T-cell (primary cell): ENCODE measurements at places on chromosomes 4 and X. TPM values are rescaled to one million over a fixed set of nuclear protein-coding genes. Genes with fewer than 3 reads are reported as not detected.
A peak's percentile ranks its signal among the peaks of the same experiment; 100 is the strongest.

Gene DDX53
- total RNA-seq: not detected

- H3K4me1 ChIP-seq: peaks cover 4% of the 10 kb centered on the region
- peaks cover 21% of the 10 kb centered on the region for H3K36me3 ChIP-seq
- no peaks in the 10 kb centered on the region for H3K27me3 ChIP-seq
- H3K4me3 ChIP-seq: no peak overlapping the region
Measured at GRCh38 chr4:3085948-3086670, 11.6 kb downstream of the HTT start.

GRCh38 chr4:78939667-78940008 lies 400 bp upstream of the PAQR3 start:
- no peak for DNase-seq
- no peak overlapping the region for H3K27ac ChIP-seq
- no peaks in the 10 kb centered on the region for H3K27me3 ChIP-seq
- peak overlapping the region; percentile 87 for H3K4me3 ChIP-seq
- no peaks in the 10 kb centered on the region for H3K36me3 ChIP-seq

- no peaks in the 10 kb centered on the region for H3K36me3 ChIP-seq
- H3K27me3 ChIP-seq: no peaks in the 10 kb centered on the region
- DNase-seq: no peak
- peaks cover 7% of the 10 kb centered on the region for H3K4me1 ChIP-seq
- peak overlapping the region; percentile 92 for H3K4me3 ChIP-seq
- peak overlapping the region; percentile 87 for H3K27ac ChIP-seq
Measured at GRCh38 chrX:52262195-52262546, 77.5 kb downstream of the MAGED4 start.

DNA sequence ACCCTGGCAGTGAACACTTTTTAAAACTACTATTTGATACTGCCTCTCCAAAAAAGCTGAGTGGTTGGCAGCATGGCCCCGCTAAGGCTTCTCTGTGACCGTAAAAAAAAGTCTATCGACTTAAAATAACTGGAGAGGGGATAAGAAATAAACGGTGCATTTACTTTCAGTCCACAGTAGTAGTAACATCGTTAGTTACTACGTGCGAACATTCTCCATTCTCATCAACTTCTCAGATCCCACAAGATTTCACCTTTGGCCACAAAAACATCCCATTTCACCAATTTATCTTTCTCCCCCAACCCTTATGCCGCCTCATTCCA lies 524 bp upstream of the EXOSC9 start:
- peak overlapping the region; percentile 93 for H3K27ac ChIP-seq
- DNase-seq: no peak
- H3K27me3 ChIP-seq: no peaks in the 10 kb centered on the region
- peak overlapping the region; percentile 100 for H3K4me3 ChIP-seq
- H3K36me3 ChIP-seq: peaks cover 27% of the 10 kb centered on the region

- H3K36me3 ChIP-seq: no peaks in the 10 kb centered on the region
- no peaks in the 10 kb centered on the region for H3K27me3 ChIP-seq
- H3K4me1 ChIP-seq: no peaks in the 10 kb centered on the region
- no peak overlapping the region for H3K27ac ChIP-seq
Measured at GRCh38 chrX:54089191-54089590, 44.9 kb upstream of the PHF8 start.

DNA sequence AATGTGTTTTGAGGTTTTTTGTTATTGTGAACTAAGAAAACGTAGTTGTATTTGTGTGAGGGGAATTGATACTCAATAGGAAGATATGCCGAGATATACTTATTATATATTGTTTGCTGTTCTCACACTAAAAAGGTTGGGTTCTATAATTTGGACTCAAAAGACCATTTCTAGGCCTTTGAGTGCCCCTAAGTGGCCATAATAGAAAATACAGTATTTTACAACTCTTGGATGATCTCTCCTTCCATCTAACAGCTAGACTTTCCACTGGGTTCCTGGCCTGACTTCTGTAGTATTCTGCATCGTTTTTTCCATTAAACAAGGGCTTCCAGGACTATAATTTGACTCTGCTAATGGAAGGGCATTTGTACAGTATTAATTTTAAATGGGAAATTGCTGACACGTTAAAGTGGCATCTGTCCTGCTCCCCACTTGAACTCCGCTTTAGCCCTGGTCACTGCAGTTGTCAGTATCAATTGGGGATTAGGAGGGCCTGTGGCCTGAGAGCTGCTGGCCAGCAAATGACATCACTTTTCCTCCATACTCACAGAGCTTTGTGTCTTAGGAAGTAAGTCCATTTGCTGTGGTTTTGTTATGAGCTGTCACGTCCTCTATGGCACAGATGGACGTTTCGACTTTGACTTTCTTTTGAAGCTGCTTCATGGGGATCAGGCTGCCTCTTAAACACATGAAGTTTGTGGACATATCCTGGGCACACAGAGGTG lies 176.9 kb downstream of the SLIT2 start:
- no peak overlapping the region for H3K4me3 ChIP-seq
- no peak overlapping the region for H3K27ac ChIP-seq
- no peaks in the 10 kb centered on the region for H3K27me3 ChIP-seq
- H3K4me1 ChIP-seq: no peaks in the 10 kb centered on the region
- no peaks in the 10 kb centered on the region for H3K36me3 ChIP-seq
- no peak for DNase-seq

DNA sequence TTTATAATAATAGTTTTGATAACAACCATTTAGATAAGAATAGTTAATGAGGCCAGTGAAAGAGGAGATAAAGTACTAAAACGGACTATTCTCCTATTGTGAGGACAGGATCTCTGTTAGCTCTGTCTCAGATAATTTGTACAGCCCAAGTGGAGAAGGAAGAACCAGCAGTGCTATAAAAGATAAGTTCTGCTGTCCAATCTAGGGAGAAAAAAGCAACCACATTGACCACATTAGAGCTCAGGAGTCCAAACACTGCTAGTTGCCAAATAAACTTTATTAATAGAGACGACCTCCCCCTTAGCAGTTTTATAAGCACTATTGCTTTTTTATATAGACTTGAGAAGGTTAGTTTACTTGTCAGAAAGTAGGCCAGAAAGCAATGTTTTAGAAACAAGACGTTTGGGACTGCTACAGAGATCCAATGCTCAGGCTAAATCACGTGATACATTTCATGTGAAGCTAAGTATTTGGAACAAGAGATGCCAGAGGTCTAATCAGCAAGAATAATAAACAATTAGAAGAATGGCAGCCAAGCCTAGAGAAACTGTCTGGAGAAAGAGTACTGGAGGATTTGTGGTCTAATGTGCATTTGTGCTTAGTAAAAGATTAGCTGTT lies 15.9 kb downstream of the IL15 start:
- no peak overlapping the region for H3K27ac ChIP-seq
- H3K4me3 ChIP-seq: no peak overlapping the region
- no peaks in the 10 kb centered on the region for H3K36me3 ChIP-seq
- no peaks in the 10 kb centered on the region for H3K27me3 ChIP-seq
- DNase-seq: no peak

Gene UCP1
- total RNA-seq: not detected

Gene CENPU
- 4.0 TPM for total RNA-seq

Gene SPATA18
- 0.36 TPM for total RNA-seq

Gene SPIN2A
- total RNA-seq: 1.1 TPM

GRCh38 chrX:2967998-2968909 lies 38.1 kb upstream of the ARSH start:
- DNase-seq: no peak
- H3K36me3 ChIP-seq: no peaks in the 10 kb centered on the region
- H3K4me1 ChIP-seq: no peaks in the 10 kb centered on the region
- peak overlapping the region; percentile 19 for H3K4me3 ChIP-seq
- H3K27me3 ChIP-seq: peaks cover 9% of the 10 kb centered on the region

Gene ZAR1
- not detected for total RNA-seq

DNA sequence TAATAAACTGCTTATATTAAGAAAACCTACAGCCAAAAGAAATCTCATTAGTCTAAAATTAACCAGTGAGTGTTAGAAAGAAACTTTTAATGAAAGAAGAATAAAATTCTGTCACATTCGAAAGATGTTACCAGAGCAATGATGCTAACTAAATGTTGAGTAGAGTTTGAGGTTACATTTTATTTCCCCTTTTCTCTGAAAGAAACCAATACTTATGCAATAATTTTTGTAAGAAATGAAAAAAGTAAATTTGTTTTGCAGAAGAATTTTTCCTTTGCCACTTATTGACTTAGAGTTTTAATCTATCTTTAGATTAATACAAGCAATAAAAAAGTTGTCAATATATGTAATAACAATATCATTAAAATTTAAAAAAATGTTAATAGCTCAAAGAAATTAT lies 574.0 kb upstream of the GALNTL6 start:
- no peak overlapping the region for H3K4me3 ChIP-seq
- no peaks in the 10 kb centered on the region for H3K27me3 ChIP-seq
- no peak for DNase-seq
- no peaks in the 10 kb centered on the region for H3K4me1 ChIP-seq
- H3K27ac ChIP-seq: no peak overlapping the region
- no peaks in the 10 kb centered on the region for H3K36me3 ChIP-seq

Gene NEIL3
- 0.68 TPM for total RNA-seq

Gene VCX3B
- total RNA-seq: not detected

GRCh38 chrX:31658360-31658759 lies 586.5 kb upstream of the FTHL17 start:
- H3K27ac ChIP-seq: no peak overlapping the region
- H3K4me3 ChIP-seq: no peak overlapping the region
- no peaks in the 10 kb centered on the region for H3K27me3 ChIP-seq
- H3K4me1 ChIP-seq: no peaks in the 10 kb centered on the region
- H3K36me3 ChIP-seq: no peaks in the 10 kb centered on the region

- H3K36me3 ChIP-seq: no peaks in the 10 kb centered on the region
- DNase-seq: no peak
- no peak overlapping the region for H3K27ac ChIP-seq
- H3K4me1 ChIP-seq: no peaks in the 10 kb centered on the region
- no peak overlapping the region for H3K4me3 ChIP-seq
Measured at GRCh38 chr4:103012551-103012950, 7.0 kb downstream of the SLC9B1 start.

- H3K27ac ChIP-seq: no peak overlapping the region
- peak; percentile 8 for DNase-seq
- H3K27me3 ChIP-seq: no peaks in the 10 kb centered on the region
- no peak overlapping the region for H3K4me3 ChIP-seq
- H3K36me3 ChIP-seq: no peaks in the 10 kb centered on the region
Measured at GRCh38 chr4:116358633-116359222, 726.6 kb downstream of the TRAM1L1 start.

- no peaks in the 10 kb centered on the region for H3K36me3 ChIP-seq
- no peaks in the 10 kb centered on the region for H3K4me1 ChIP-seq
- DNase-seq: no peak
- H3K27ac ChIP-seq: no peak overlapping the region
- no peaks in the 10 kb centered on the region for H3K27me3 ChIP-seq
Measured at GRCh38 chr4:54737421-54737820, 79.7 kb downstream of the KIT start.

Gene P2RY8
- 114 TPM for total RNA-seq

- H3K27me3 ChIP-seq: no peaks in the 10 kb centered on the region
- H3K27ac ChIP-seq: no peak overlapping the region
- H3K4me3 ChIP-seq: no peak overlapping the region
- no peaks in the 10 kb centered on the region for H3K4me1 ChIP-seq
- H3K36me3 ChIP-seq: no peaks in the 10 kb centered on the region
Measured at GRCh38 chrX:17417372-17417771, 42.4 kb downstream of the NHS start.

- H3K27me3 ChIP-seq: no peaks in the 10 kb centered on the region
- H3K27ac ChIP-seq: no peak overlapping the region
- DNase-seq: no peak
- H3K36me3 ChIP-seq: no peaks in the 10 kb centered on the region
- no peaks in the 10 kb centered on the region for H3K4me1 ChIP-seq
Measured at GRCh38 chr4:166422475-166422874, 549.4 kb downstream of the TLL1 start.

Gene CXCL1
- not detected for total RNA-seq

- no peak overlapping the region for H3K27ac ChIP-seq
- H3K36me3 ChIP-seq: no peaks in the 10 kb centered on the region
- peaks cover 2% of the 10 kb centered on the region for H3K27me3 ChIP-seq
- H3K4me3 ChIP-seq: no peak overlapping the region
Measured at GRCh38 chrX:107773206-107773605, 2.4 kb downstream of the TSC22D3 start.

DNA sequence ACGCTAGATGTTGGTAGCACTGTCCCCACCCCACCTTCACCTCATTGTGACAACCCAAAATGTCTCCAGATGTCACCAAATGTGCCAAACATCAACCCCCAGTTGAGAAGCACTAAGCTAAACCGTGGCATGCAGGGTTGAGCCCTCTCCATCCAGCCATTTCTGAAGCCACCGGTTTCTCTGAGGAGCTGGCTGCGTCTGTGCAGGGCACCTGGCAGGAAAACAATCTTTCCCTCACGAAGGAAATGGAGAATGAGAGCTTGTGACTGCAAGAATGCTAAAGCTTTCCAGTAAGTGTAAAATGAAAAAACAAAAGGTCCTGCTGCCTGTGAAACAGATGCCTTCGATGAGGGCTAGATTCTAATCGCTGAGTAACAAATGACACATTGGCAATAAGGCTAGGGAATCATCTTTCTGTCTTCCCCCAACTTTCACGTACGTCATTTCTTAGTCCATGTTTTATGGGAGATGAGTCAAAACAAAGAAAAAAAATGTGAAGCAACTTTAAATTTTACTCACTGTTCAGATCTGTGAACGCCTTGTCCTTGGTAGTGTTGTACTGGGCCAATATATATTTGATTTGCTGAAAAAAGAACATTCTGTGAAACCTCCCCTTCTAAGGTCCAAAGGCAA lies 59.9 kb downstream of the PROM1 start:
- no peak overlapping the region for H3K27ac ChIP-seq
- H3K27me3 ChIP-seq: peaks cover 6% of the 10 kb centered on the region
- no peak for DNase-seq
- H3K36me3 ChIP-seq: no peaks in the 10 kb centered on the region
- H3K4me1 ChIP-seq: no peaks in the 10 kb centered on the region

Gene NHS
- total RNA-seq: not detected

- no peak for DNase-seq
- H3K27ac ChIP-seq: no peak overlapping the region
- no peaks in the 10 kb centered on the region for H3K27me3 ChIP-seq
- H3K4me3 ChIP-seq: no peak overlapping the region
Measured at GRCh38 chr4:134727696-134728095, 526.1 kb upstream of the PABPC4L start.

Gene POU4F2
- not detected for total RNA-seq

Gene S100G
- not detected for total RNA-seq

- H3K36me3 ChIP-seq: no peaks in the 10 kb centered on the region
- H3K4me3 ChIP-seq: no peak overlapping the region
- DNase-seq: peak; percentile 22
Measured at GRCh38 chr4:140884431-140885058, 128.4 kb upstream of the TBC1D9 start.

GRCh38 chrX:105483011-105483410 lies 262.5 kb upstream of the TEX13A start:
- no peak overlapping the region for H3K4me3 ChIP-seq
- no peaks in the 10 kb centered on the region for H3K27me3 ChIP-seq
